ENCODE measurements at places on chromosomes 6 and 20.

DNA sequence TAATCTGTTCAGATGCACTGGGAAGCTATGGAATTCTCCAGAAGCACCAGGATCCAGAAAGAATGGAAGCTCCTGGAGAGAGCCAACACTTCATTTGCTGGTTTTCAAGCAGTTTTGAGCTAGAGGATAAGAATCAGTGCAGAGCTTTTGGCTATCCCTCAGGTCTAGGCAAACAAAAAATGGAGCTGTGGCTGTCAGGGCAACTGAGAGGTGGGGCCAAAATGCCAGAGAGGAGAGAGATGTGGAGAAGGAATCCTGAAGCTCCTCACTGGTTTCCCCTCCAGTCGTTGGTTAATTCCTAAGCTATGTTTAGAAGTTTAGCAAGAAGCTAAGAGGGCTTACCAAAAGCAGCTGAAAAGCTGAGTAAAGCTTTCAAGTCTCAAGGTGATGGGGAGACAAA is 294.2 kb upstream of the JARID2 start:
- peaks cover 9% of the 10 kb centered on the region for H3K36me3 ChIP-seq
- no peak overlapping the region for H3K27ac ChIP-seq
- no peak overlapping the region for H3K4me3 ChIP-seq
- H3K4me1 ChIP-seq = no peaks in the 10 kb centered on the region
- DNase-seq = no peak

- DNase-seq = no peak
- peaks cover 78% of the 10 kb centered on the region for H3K27me3 ChIP-seq
- no peaks in the 10 kb centered on the region for H3K36me3 ChIP-seq
- H3K27ac ChIP-seq = no peak overlapping the region
These were observed 143.3 kb upstream of the PRND start for GRCh38 chr20:4578375-4578774.

GRCh38 chr6:144320741-144321140 is 35.6 kb downstream of the UTRN start:
- peaks cover 9% of the 10 kb centered on the region for H3K4me1 ChIP-seq
- H3K27me3 ChIP-seq = no peaks in the 10 kb centered on the region
- H3K36me3 ChIP-seq = no peaks in the 10 kb centered on the region

DNA sequence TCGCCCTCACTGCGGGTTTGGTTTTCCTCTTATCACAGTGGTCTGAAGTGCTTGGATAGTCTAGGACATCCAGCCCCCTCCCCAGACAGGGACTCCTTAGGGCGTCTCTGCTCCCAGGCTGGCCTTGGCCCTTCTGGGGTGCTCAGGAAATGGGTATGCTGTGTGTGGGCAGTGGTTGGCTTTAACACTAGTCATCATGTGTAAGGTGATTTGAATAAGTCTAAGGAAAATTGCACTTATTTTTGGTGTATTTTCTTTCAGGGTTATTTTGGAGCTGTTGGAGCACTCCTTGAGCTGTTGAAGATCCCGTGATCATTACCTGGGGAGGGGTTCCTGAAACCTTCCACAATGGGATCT is 33.8 kb downstream of the PANK2 start:
- no peak for DNase-seq
- H3K4me3 ChIP-seq = peak overlapping the region; percentile 14
- H3K36me3 ChIP-seq = peaks cover 4% of the 10 kb centered on the region

- H3K27me3 ChIP-seq = no peaks in the 10 kb centered on the region
- H3K36me3 ChIP-seq = peaks cover 5% of the 10 kb centered on the region
- H3K27ac ChIP-seq = no peak overlapping the region
- H3K4me3 ChIP-seq = no peak overlapping the region
These were observed 67.9 kb downstream of the GMPR start for GRCh38 chr6:16306334-16306733.

DNA sequence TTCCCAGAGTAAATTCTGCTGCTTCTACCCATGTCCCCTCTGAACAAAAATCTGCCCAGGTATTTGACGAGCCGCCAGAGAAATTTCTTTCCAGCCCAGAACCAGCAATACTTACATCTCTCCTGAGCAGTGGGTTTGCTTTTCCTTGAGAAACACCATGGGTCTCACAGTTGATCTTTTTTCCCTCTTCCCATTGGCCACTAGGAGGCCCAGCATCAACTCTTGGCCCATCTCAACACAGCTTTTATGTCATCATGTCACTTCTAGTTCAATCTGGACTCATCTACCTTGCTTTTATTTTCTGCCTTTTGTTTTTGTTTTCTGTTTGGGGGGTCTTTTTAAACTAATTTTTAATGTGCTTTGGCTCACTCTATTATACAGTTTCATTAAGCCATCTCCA is 18.8 kb downstream of the MAFB start:
- H3K4me1 ChIP-seq = no peaks in the 10 kb centered on the region
- no peak overlapping the region for H3K4me3 ChIP-seq
- DNase-seq = no peak
- H3K36me3 ChIP-seq = no peaks in the 10 kb centered on the region

- no peak overlapping the region for H3K4me3 ChIP-seq
- H3K27me3 ChIP-seq = no peaks in the 10 kb centered on the region
- H3K27ac ChIP-seq = no peak overlapping the region
- H3K4me1 ChIP-seq = no peaks in the 10 kb centered on the region
- no peak for DNase-seq
These were observed 460.4 kb upstream of the SOX4 start for GRCh38 chr6:21132856-21133838.

GRCh38 chr6:110140650-110141049 is 38.8 kb downstream of the WASF1 start:
- no peak overlapping the region for H3K4me3 ChIP-seq
- peaks cover 17% of the 10 kb centered on the region for H3K27me3 ChIP-seq
- no peak overlapping the region for H3K27ac ChIP-seq
- H3K4me1 ChIP-seq = no peaks in the 10 kb centered on the region

DNA sequence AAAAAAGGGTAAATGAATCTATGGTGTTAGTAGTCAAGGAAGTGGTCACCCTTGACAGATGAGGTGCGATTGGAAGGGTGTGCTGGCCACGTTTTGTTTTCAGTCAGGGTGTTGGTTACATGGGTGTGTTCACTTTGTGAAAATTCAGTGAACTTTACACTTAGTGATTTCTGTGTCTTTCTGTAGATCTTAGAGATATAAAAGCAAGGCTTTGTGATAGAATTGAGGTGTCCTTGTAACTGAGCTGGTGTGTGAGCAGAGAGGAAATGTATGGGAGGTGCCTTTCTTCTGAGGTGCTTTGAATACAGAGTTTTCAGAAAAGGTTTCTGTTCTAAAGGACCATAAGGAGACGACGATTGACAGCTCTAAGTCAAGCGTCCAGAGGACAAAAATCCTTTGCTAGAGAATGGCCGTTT is 90.5 kb downstream of the SAMD3 start:
- peaks cover 89% of the 10 kb centered on the region for H3K4me1 ChIP-seq
- peaks cover 7% of the 10 kb centered on the region for H3K36me3 ChIP-seq
- H3K27me3 ChIP-seq = no peaks in the 10 kb centered on the region
- H3K4me3 ChIP-seq = peak overlapping the region; percentile 78

- H3K27ac ChIP-seq = no peak overlapping the region
- no peak for DNase-seq
- no peaks in the 10 kb centered on the region for H3K4me1 ChIP-seq
- peaks cover 15% of the 10 kb centered on the region for H3K27me3 ChIP-seq
These were observed 62.0 kb downstream of the MMUT start for GRCh38 chr6:49401063-49401462.

GRCh38 chr6:24358219-24358821 is 461 bp upstream of the DCDC2 start:
- H3K4me1 ChIP-seq = peaks cover 23% of the 10 kb centered on the region
- no peak for DNase-seq
- no peaks in the 10 kb centered on the region for H3K36me3 ChIP-seq
- no peak overlapping the region for H3K27ac ChIP-seq
- peak overlapping the region; percentile 86 for H3K4me3 ChIP-seq

DNA sequence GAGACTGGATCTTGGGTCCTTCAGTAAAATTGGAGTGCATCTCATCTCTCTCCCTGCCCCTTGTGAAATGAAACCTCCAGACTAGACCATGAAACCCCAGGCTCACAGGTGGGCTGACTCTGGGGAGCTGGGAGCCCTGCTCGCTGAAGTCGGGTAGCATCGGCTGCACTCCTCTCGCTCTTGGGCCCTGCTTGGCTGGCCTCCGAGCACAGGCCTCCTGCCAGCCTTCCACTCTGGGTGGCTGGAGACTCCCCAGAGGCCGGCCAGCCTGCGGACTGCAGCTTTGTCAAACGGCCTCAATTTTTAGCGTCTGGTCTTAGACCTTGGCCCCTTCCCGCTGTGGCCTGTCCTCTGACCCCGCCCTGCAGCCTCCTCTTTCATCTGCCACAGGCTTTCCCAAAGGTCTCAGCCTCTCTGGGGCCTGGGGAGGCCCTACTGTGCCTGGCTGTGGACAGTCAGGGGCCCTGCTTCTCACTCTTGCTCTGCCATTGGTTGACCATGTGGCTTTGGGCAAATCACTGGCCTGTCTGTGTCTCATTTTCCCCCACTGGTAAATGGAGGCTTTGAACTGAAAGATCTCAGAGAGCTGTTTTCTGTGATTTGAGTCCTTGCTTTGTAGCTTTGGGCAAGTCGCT is 45.1 kb downstream of the SRC start:
- H3K27ac ChIP-seq = no peak overlapping the region
- H3K27me3 ChIP-seq = no peaks in the 10 kb centered on the region
- no peak for DNase-seq
- H3K36me3 ChIP-seq = no peaks in the 10 kb centered on the region
- no peak overlapping the region for H3K4me3 ChIP-seq

DNA sequence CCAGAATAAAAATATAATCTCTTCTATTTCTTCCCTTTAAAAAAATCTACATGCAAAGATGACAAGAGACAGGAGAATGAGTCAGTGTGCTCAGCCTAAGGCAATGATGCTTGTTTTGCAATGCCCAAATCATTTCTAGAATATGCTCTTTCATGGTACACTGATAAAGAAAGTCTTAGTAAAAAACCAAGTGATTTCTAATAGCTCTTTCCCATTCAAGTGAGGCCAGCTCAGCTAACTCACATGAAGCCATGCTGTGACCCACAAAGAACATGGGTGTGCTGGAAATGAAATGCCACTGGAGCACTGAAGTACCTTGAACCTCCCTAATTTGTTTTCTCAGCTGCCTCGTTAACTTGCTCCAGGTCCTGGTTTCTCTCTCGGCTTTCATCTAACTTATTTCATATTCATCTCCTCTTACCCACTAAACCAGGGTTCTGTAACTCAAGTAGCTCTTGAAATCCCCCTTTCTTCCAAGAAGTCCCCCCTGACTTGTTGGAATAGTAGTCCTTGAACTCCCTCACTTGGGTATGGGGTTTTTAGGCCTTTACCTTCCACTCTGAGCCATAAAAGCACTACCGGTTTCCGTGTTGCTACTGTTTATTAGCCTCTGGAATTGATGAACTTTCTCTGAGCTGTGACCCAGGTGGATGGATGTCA is 92.7 kb downstream of the IRF4 start:
- peaks cover 94% of the 10 kb centered on the region for H3K4me1 ChIP-seq
- H3K4me3 ChIP-seq = peak overlapping the region; percentile 64
- H3K36me3 ChIP-seq = peaks cover 17% of the 10 kb centered on the region
- peak overlapping the region; percentile 89 for H3K27ac ChIP-seq
- no peaks in the 10 kb centered on the region for H3K27me3 ChIP-seq
- DNase-seq = peak; percentile 78

GRCh38 chr6:27565839-27566779 is 93.2 kb upstream of the ZNF184 start:
- peak overlapping the region; percentile 60 for H3K4me3 ChIP-seq
- H3K27ac ChIP-seq = no peak overlapping the region
- DNase-seq = peak; percentile 15
- H3K27me3 ChIP-seq = peaks cover 70% of the 10 kb centered on the region

DNA sequence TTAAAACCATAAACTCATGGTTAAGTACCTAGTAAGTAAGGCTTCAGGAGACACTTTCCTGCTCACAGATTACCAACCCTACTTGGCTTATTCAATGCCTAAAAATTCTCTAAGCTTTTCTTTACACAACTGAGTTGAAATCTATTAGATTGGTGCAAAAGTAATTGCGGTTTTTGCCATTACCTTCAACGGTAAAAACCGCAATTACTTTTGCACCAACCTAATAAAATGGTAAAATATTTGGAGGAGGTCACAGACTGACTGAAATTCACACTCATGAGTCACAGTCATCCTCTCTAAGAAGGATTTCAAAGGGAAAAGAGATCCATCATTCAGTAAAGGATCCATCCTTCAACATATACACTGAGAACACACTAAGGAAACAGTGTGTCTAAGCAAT is 25.9 kb downstream of the PKHD1 start:
- no peak overlapping the region for H3K27ac ChIP-seq
- H3K4me1 ChIP-seq = peaks cover 16% of the 10 kb centered on the region
- H3K36me3 ChIP-seq = no peaks in the 10 kb centered on the region
- H3K27me3 ChIP-seq = peaks cover 3% of the 10 kb centered on the region
- no peak overlapping the region for H3K4me3 ChIP-seq

GRCh38 chr20:64140956-64141355 is 23.3 kb upstream of the MYT1 start:
- H3K36me3 ChIP-seq = peaks cover 12% of the 10 kb centered on the region
- no peak overlapping the region for H3K27ac ChIP-seq
- H3K4me3 ChIP-seq = no peak overlapping the region
- H3K4me1 ChIP-seq = no peaks in the 10 kb centered on the region
- DNase-seq = no peak

GRCh38 chr6:122798099-122798641 is 9.1 kb downstream of the SMPDL3A start:
- DNase-seq = peak; percentile 38
- no peak overlapping the region for H3K27ac ChIP-seq
- H3K27me3 ChIP-seq = peaks cover 7% of the 10 kb centered on the region
- H3K4me1 ChIP-seq = peaks cover 8% of the 10 kb centered on the region
- H3K4me3 ChIP-seq = no peak overlapping the region

Measured in activated T-cell treated with anti-CD3 and anti-CD28 coated beads, Interleukin-2, amount 50 U/mL, for 72 hours (primary cell).